ENCODE measurements at places on chromosomes 2 and 18.

GRCh38 chr2:12764849-12765605 lies 48.3 kb downstream of the TRIB2 start:
- no peak for DNase-seq

DNA sequence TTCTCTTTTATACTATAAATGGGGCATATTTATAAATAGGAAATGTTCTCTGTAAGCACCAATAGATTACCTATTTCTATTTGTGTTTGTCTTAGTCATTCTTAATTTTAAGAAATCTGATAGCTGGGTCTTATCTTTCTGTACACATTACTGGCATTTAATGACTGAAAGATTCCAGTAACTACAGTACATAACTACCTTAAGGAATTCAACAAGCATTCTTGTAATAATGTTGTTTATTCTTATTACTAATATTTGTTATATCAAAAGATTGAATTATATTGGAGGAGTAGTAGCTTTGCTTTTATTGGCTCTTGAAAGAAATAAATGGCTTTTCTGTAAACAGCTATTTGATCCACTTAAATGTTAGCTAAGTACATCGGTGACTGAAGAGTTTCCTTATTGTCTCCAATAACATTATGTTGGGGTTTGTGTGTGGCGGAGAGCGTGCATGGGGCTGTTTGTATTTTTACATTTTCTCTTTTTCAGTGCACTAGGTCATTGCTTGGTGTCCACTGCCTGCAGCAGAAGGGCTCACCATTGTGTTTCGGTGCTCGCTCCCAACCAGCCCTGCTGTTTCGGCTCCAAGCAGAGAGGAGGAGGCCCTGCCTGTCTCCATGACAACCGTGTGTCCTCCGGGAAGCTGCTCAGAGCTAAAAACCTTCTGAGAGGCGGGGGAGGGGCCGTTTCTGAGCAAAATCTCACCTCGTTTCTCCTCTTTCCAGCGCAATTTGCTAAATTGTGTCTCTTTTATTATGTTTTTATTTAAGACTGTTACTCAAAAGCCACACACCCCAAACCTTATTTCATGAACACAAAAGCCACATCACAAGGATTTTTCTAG lies 112.5 kb upstream of the SLC38A11 start:
- peak; percentile 69 for DNase-seq

GRCh38 chr18:44602380-44602779 lies 78.3 kb upstream of the SETBP1 start:
- DNase-seq = peak; percentile 81

DNA sequence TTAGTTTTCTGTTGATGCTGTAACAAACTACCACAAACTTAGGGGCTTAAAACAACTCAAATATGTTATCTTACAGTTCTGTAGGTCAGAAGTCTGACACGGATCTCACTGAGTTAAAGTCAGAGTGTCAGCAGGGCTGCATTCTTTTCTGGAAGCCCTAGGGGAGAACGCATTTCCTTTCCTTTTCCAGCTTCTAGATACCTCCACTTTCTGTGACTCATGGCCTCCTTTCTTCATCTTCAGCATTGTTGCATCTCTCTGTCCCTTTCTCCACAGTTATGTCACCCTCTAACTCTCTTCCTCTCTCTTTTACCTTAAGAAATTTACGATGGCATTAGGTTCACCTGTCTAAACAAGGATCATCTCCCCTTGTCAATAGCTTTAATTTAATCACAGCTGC lies 13.3 kb upstream of the PPP4R1 start:
- DNase-seq = peak; percentile 71

GRCh38 chr18:10300739-10301138 lies 153.7 kb upstream of the APCDD1 start:
- no peak for DNase-seq

DNA sequence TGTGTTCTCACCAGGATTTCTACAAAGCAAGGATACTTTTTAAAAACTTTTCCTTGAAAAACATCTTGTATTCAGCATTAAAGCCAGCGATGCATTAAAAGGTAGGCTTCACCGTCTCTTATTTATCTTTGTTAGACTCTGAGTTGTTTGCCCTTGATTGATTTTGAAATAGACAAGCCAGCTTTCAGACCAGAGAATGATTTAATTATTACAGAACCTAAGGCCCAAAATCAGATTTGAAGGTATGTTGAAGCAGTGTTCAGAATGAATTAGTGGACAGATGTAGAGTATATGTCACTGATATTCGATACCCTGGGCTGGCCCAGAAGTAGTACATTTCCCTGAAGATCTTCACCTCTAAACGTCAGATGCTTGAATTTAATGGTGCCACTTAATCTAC lies 136.4 kb downstream of the THSD7B start:
- peak; percentile 59 for DNase-seq

DNA sequence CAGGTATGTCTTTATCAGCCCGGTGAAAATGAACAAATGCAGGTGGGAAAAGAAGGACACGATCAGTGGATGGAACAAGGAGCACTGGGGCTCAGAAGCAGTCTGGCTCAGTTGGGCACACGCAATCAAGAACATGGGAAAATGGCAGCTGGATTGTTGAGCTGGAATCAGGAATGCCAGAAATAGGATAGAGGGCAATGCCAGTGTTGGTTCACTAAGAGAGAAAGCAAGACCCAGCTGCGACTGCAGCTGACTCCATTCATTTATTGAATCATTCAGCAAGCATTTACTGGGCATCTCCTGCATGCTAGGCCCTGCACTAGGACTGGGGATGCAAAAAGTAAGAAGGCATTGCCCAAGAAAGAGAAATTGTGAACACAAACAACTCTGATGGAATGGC lies 13.6 kb upstream of the TTR start:
- DNase-seq = no peak

GRCh38 chr18:51137891-51138290 lies 59.6 kb downstream of the MEX3C start:
- peak; percentile 33 for DNase-seq

DNA sequence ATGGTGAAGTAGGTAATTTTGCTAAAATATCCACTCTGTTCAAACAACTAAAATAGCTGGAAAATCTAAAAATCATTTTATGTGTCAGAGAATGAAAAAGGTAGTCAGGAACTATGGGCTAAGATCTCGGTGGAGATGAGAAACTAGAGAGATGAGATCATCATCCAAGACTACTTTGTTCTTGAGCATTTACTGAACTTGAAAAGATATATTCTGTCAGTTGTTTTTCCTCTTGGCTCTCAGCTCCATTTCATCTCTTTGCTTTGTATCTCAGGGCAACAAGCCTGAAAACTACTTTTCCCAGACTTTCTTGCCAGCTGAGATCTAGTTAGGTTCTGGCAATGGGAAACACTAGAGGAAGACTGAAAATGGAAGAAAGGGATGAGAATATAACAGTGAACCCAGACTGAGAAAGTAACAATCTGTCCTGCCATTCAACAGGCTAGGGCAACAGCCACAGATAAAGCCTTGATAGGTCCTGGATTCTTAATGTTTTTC lies 346.2 kb upstream of the MEX3C start:
- no peak for DNase-seq

DNA sequence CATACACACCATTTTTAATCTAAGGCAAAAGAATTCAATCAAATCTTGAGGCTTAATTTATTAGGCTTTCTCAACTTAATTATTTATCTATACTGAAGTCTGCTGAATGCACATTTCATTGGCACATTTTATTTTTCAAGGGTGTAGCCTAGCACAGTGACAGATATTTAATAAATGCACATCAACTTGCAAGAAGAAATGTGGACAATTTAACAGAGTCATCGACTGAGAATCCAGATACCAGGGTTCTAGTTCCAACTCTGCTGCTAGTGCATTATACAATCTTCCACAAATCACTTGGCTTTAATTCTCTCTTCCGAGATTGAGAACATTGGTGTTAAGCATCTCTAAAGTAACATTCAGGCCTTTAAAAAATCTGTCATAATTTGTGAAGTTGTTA lies 88.5 kb upstream of the RBBP8 start:
- DNase-seq = no peak

DNA sequence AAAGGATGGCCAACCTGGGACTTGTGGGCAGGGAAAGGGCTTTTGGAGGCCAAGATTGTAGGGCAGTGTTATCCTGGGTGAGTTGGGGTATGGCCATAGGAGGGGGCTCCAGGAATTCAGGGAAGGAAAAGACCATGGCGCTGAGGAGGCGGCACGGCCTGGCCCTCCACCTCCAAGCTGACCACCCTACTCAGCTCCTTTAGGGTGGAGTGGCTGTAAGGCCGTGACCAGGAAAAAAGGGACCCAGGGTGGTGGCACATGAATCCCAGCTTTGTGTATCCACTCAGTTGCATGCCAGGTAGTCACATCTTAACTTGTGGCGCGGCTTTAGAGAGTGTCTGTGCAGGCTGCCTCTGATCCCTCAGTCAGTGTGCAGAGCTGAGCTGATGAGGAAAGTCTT lies 168.1 kb downstream of the AGAP1 start:
- DNase-seq = no peak

- no peak for DNase-seq
These were observed 31.1 kb upstream of the ATP6V1B1 start for GRCh38 chr2:70904371-70905216.

DNA sequence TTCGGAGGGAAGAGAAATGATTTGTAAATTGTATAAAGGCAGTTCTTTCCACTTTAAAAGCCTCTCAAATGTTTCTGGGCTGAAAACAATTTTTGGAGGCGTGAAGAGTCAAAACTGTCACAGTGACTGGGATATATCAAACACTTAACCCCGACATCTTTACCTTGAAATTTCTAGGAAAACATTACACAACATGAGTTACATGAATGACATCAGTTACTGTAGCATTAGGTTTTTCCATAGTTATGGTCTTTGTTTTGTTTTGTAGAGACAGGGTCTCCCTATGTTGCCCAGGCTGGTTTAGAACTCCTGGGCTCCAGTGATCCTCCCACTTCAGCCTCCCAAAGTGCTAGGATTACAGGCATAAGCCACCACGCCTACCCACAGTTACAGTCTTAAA lies 25.7 kb downstream of the MSH6 start:
- no peak for DNase-seq

DNA sequence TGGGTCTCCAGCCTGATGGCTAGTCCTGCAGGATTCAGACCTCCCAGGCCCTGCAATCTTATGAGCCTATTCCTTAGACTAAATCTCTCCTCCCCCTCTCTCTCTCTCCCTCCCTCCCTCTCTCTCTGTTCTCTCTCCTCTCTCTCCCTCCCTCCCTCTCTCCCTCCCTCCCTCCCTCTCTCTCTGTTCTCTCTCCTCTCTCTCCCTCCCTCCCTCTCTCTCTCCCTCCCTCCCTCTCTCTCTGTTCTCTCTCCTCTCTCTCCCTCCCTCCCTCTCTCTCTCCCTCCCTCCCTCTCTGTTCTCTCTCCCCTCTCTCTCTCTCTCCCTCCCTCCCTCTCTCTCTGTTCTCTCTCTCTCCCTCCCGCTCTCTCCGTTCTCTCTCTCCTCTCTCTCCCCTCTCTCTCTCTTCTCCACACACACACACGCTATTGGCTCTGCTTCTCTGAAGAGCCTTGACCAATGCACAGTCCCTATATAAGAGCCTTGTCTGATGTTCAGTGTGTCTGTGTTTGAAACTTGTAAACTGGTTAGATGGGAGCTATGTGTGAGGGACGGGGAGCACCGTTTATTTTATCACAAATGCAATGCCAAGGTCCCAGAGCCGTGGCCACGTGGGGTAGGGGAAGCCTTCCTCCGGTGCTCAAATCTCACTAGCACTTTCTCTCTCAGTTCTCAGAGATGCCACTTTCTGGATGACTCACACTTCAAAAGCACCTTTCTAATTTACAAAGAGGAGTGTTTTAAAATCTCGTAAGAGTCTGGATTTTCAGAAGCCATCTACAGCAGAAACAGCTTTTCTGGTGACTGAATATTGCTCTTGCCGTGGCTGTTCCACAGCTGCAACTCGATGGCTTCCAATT lies 9.4 kb upstream of the PRLH start:
- DNase-seq = no peak

DNA sequence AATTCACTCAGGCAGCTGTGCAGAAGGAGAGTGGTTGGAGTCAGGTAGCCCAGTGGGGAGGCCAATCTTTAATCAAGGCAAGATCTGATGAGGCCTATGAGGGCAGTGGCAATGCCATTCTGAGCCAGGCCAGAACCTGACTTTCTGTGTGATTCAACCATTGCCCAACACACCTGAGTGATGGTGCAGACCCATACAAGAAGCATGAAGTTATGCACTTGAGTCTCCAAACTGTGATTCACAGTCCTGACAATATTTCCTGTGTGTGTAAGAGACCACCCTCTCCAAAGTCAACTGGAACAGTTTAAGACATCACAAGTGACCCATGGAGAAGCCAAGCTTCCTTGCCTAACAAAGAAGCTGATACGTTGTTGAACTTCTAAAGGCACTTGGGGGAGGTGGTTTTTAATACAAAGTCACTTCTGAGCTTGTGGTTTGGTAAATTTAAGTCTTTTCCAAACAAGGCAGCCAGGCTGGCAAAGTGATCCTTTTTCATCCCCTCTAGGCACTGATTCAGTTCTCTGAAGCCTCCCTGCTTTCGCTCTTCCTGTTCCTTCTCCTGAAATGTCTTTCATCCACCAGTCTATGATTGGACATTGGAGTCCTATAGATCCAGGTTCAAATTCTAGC lies 49.0 kb downstream of the VSNL1 start:
- DNase-seq = no peak

DNA sequence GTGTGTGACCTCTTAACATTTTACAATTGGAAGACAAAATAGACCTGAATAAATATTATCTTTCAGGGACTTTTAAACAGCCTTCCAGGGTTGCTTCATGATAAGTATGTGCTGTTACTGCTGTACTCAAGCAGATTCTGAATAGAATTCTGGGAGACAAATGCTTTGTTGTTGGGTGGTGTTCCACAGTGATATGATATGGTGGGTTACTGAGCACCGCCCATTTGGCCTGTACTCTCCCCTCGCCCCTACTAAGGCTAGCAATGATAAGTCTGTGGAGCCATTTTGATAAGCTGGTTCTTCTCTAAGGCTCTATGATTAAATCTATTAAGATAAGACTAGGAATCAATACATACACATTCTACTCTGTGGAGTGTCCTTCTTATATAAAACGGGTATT lies 89.8 kb upstream of the ITGA4 start:
- no peak for DNase-seq

DNA sequence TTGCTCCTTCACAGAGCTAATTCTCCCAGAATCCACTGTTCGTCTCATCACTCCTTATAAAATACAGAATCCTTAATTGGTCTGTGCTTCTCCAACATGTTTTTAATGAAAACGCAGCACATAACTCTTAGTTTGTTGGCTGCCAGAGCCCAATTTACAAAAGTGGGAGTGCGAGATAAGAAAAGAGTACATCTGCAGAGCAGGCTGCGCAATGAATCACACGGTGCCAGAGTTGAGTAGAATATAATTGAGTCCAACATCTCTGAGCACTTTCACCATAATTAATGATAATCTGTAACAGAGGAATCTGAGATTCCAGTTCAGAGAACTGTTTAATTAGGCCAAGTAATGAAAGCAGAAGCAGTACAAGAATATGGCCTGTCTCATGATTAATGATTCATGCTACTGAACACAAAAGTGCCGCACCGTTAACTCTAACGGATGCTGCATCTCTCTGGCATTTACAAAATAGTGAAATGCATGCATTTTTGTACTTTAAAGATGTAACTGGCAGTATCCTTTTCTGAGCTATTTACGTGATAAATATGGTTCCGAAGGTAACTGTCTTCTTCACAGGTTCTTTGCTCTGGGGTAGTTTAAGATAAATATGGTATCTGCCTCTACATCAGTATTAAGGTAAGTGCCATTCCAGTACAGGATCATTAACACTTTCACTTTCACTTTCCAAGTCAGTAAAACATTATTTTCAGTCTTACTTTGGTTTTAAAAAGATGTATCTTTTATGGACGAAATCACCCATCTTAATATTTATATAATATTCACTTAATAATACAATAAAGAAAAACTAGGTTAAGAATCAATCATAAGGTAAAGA lies 785.6 kb downstream of the NR4A2 start:
- peak; percentile 23 for DNase-seq

- DNase-seq = peak; percentile 90
These were observed 12.1 kb downstream of the TGFA start for GRCh38 chr2:70541481-70542020.

- DNase-seq = no peak
These were observed 63.4 kb downstream of the SLC66A2 start for GRCh38 chr18:79888016-79888415.
